ENCODE measurements at places on chromosomes 3 and 15.

DNA sequence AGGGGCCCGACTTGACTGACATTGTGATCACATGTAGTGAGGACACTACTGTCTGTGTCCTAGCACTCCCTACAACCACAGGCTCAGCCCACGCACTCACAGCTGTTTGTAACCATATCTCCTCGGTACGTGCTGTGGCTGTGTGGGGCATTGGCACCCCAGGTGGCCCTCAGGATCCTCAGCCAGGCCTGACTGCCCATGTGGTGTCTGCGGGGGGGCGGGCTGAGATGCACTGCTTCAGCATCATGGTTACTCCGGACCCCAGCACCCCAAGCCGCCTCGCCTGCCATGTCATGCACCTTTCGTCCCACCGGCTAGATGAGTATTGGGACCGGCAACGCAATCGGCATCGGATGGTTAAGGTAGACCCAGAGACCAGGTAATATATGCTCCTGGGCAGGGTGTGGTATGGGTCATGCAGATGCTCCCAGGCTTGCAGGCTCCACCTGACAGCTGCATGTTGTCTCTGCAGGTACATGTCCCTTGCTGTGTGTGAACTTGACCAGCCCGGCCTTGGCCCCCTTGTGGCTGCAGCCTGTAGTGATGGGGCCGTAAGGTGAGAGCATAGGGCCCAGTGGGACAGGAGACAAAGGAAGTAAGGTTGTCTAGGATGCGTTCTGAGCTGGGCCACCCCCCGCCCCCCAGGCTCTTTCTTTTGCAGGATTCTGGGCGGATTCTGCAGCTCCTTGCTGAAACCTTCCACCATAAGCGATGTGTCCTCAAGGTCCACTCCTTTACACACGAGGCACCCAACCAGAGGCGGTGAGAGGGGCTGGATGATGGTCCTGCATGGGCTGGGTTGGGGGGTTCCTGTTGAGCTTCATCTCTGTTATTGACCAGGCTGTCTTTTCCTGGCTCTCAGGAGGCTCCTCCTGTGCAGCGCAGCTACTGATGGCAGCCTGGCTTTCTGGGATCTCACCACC is 4.4 kb downstream of the DALRD3 start:
- no peak for DNase-seq

- DNase-seq: no peak
Measured at GRCh38 chr3:157067114-157067513, 92.8 kb downstream of the CCNL1 start.

GRCh38 chr15:37291920-37292319 is 191.6 kb upstream of the MEIS2 start:
- DNase-seq: no peak

GRCh38 chr3:34237946-34238345 is 439.5 kb downstream of the PDCD6IP start:
- DNase-seq: no peak

DNA sequence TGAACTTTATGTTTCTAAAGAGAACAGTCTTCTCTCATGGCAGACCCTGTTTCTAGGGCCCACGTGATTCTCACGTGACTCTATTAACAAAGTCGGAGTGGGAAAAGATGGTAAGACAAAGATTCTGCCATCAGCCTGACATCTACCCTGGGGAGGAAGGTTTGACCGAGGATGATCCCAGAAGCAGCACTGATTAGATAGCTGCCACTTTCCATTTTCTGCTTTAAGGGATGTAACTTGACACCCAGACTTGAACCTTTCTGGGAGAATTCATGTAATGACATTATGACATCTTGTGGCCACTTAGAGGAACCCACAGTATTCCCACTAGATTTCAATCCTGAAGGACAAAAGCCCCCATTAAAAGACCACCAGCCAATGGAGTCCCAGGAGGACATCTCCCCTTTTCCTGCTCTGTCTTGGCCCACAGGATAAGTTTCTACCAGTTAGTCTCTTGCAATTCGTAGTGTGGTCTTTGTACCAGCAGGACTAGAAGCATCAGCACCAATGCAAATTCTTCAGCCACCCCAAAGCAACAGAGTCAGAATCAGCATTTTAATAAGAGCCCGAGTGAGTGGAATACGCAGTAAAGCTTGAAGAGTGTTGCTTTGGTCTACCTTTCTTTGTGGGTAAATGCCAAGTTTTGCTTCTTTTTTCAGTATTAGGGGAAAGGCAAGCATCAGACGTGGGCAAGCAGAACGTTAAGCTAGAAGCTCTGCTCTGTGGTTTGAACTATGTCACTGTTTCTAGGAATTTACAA is 480.5 kb upstream of the PROK2 start:
- no peak for DNase-seq

GRCh38 chr3:136070953-136071949 is 105.7 kb downstream of the PPP2R3A start:
- DNase-seq: no peak

GRCh38 chr3:111761309-111761795 is 97.7 kb upstream of the PHLDB2 start:
- no peak for DNase-seq

GRCh38 chr3:13204177-13204581 is 130.9 kb upstream of the IQSEC1 start:
- no peak for DNase-seq

DNA sequence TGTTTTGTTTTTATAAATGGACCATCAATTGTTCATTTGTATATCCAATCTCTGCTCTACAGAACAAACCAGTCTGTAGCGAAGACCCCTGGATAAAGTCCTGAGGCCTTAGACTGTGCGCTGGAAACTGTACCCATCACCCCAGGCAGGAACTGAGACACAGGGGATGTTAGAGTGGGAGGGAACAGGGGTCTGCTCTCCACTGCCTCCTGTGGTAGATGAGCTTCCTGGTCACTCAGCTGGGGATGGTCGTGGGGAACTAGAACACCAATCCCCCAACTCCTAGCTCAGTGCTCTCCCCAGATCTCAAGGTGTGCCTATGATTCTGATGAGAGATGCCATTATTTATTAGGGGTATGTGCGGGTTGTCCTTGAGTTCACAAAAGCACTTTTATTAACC is 340.2 kb upstream of the IGF1R start:
- no peak for DNase-seq

- DNase-seq: peak; percentile 45
Measured at GRCh38 chr3:13657660-13658435, 108.9 kb downstream of the FBLN2 start.

- no peak for DNase-seq
Measured at GRCh38 chr3:38131621-38132369, 5.1 kb downstream of the ACAA1 start.

- DNase-seq: no peak
Measured at GRCh38 chr15:89783111-89783860, 7.2 kb downstream of the MESP2 start.

Measured in stimulated activated CD8-positive, alpha-beta memory T cell treated with anti-CD3 and anti-CD28 coated beads, Interleukin-2, amount 100 ng/mL, for 1 hour (primary cell).